ENCODE measurements at places on chromosomes 1 and 21.
A peak's percentile ranks its signal among the peaks of the same experiment; 100 is the strongest.

GRCh38 chr1:214537219-214537618, 14.2 kb downstream of the PTPN14 start:
- no peak for DNase-seq

- no peak for DNase-seq
Measured at GRCh38 chr1:180247061-180247460, 17.0 kb downstream of the LHX4 start.

GRCh38 chr1:38743184-38743583, 116.4 kb downstream of the RRAGC start:
- DNase-seq = no peak

DNA sequence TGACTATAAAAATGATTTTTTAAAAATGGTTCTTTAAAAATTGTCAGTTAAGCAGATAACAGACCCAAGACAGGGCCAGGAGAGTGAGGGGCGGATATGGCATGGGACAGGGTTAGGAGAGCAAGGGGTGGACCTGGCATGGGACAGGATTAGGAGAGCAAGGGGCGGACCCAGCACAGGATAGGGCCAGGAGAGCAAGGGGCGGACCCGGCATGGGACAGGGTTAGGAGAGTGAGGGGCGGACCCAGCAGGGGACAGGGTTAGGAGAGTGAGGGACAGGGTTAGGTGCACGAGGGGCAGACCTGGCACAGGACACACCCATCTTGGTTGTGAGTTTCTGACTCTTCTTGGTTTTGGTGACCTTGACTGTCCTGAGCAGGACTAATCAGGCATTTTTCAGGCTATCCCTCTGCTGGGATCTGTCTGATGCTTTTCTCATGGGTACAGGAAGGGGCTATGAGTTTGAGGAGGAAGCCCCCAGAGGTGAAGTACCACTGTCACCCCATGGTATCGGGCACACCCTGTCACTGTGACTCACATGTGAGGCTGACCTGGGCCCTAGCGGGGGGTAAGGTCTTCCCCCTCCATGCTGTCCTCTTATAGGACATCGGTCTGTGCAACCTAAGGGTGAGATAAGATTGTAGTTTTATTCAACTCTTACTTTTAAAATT, 159.0 kb upstream of the COL6A1 start:
- DNase-seq = no peak

DNA sequence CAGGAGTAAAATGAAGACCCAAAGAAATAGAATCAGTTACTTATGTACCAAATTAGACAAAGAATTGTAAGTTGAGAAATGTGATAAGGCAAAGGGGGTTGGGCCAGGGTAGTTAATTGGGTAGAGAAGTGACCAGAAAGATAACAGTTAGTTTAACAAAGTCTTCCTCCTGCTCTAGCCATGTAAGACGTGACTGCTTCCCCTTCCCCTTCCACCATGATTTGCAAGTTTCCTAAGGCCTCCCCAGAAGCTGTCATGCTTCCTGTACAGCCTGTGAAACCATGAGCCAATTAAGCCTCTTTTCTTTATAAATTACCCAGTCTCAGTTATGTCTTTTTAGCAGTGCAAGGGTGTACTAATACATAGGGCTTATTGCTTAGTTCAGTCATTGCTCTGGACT, 142.0 kb upstream of the PDE4B start:
- no peak for DNase-seq

GRCh38 chr1:81021134-81021533, 779.6 kb upstream of the ADGRL2 start:
- DNase-seq = no peak

DNA sequence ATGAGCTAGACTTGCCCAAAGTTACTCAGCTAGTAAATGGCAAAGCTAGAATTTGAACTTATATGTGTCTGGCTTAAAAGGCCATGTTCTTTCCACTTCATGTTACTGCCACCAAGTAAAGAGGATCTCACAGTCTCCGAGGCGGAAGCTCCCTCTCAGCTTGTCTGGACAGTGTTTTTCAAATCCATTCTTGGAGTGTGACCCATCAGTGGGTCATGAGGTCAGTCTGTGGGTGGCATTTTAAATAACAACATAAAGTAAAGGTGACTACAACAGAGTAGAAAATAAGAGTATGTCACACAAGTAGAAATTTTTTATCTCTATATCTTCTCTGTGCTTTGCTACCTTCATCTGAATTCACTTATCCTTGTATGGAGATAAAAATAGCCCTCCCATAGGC, 3.2 kb upstream of the HMGB4 start:
- no peak for DNase-seq

GRCh38 chr1:165371588-165372225, 15.2 kb upstream of the LMX1A start:
- DNase-seq = no peak

- no peak for DNase-seq
Measured at GRCh38 chr1:206554211-206554610, 46.9 kb downstream of the RASSF5 start.

DNA sequence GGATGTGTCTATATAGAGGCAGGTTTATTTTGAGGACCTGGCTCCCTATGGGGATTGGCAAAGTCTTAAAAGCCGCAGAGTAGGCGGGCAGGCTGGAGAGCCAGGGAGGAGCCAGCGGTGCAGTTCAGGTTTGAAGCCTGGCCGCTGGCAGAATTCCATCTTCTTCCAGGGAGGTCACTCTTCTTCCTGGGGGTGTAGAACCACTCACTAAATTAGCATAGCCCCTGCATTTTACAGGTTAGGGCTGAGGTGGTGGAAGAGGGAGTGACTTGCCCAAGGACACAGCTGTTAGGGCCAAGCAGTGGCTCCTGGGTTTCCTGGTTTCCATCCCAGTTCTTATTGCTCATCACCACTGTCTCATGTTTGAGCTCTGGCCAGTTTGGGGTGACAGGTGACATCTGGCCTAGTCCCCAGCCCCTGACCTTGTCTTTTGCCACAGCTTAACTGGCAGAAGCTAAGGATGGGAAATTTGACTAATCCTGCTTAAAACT, 1.4 kb downstream of the PINK1 start:
- no peak for DNase-seq

DNA sequence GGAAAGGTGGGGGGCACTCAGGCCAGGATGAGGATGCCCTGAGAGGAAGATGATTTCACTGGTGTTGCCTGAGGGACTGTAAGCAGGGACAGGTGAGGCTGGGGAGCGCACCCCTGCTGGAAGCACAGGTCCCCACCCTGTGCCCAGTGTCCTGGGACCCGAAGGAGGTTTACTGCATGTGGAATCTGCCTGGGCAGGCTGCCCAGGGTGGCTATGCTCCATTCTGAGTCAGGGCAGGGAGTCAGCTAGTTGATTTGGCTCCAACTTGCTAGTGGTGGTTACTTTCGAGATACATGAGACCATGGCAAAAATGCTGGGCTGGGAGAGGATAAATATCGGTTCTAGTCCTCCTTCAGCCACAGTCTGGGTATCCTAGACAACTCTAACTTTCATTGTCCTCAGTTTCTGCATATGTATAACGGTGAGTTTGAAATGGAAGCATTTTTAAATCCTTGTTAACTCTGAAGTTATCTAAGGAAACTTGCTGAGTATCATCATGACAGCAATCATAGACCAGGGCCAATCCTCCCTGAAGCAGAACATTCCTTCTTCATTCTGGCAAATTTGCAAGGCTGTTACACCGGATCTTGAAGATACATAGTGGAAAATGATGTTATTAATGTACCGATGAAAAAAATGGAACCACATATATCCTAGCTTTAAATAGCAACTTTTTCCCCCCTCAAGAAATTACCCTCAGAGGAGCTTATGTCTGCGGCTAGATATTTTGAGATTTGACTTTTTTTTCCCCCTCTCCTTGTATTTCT, 7.7 kb downstream of the TLR5 start:
- DNase-seq = peak; percentile 79

DNA sequence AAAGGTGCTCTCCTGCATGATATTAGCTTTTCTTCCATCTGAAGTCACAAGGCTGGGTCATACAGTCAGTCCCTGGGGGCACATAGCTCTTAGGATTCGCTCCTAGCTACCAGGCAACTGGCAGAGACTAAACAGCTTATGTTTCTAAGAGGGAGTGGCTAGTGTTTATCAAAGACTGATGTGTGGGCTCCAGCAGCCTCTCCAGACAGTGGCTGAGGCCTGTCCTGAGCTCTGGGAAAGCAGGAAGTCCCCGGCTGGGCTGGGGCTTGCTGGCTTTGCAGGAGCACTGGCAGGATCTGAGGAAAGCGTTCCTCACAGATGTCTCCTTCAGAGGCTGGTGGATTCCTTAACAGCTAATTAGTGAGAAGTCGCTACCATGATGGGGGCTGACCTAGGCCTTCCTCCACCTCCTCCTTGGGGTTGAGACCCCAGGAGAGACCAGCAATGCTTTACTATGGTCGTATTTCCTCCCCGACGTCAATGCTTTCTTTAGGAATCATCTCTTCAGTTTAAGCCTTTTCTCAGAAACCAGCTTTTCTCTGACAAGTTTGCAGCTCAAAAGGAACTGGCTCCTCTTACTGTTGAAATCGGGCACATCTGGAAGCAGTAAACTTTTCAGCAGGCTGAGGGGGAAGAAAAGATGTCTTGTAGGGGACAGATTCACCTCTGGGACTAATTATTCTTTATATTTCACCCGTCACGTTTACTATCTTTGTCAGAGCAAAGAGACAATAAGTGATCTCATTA, 33.5 kb upstream of the HHAT start:
- DNase-seq = peak; percentile 81

- no peak for DNase-seq
Measured at GRCh38 chr1:245873068-245873467, 634.0 kb downstream of the SMYD3 start.

DNA sequence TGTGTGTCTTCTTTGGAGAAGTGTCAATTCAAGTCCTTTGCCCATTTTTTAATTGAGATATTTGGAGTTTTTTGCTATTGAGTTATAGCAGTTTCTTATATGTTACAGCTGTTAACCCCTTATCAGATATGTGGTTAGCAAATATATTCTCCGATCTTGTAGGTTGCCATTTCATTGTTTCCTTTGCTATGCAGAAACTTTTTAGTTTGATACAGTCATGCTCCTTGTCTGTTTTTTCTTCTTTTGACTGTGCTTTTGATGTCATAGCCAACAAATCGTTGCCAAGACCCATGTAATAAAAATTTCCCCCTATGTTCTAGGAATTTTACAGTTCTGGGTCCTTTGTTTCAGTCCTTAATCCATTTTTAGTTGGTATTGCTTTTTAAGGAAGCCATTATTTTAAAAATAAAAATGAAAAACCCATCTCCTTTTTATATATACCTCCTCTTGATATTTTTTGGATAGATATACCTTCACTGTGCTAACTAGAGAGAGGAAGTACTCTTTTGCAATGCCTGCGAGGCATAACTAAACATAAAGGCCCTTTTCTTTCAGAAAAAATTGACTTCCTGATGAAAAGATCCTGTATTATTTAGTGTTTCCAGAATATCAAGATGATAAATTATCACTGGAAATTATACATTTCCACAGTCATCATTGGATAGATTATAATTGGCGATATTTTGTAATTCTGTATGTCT, 127.8 kb downstream of the HS2ST1 start:
- DNase-seq = no peak

- DNase-seq = no peak
Measured at GRCh38 chr1:109598655-109599054, 20.8 kb downstream of the GNAT2 start.

DNA sequence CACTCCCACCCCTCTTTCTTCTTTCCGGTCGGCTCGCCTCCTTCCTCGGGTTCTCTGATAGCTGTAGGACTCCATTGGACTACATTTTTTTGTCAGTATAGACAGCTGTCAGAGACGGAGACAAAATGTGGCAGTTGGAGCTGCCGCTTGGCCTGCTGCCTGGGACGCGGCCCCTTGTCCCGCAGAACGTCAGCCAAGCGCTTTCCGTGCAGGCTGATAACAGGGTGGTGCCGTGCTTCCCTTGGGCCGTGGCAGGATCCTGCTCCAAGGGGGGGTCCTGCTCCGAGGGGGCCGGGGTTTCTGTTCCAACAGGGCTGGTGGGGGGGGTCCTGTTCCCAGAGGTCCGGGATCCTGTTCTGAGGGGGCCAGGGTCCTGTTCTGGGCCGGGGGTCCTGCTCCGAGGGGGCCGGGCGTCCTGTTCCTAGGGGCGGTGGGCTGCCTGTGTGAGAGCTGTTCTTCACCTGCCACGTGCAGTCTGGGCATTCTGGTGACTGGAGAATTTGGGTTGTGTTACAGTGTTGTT, 4.9 kb downstream of the SKI start:
- peak; percentile 77 for DNase-seq

DNA sequence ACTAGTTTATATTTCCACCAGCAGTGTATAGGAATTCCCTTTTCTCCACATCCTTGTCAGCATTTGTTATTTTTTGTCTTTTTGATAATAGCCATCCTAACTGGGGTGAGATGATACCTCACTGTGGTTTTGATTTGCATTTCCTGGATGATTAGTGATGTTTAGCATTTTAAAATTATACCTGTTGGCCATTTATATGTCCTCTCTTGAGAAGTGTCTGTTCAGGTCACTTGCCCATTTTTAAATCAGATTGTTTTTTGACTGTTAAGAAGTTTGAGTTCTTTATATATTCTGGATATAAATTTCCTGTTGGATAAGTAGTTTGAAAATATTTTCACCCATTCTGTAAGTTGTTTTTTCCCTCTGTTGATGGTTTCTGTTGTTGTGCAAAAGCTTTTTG, 31.0 kb upstream of the PM20D1 start:
- DNase-seq = no peak

DNA sequence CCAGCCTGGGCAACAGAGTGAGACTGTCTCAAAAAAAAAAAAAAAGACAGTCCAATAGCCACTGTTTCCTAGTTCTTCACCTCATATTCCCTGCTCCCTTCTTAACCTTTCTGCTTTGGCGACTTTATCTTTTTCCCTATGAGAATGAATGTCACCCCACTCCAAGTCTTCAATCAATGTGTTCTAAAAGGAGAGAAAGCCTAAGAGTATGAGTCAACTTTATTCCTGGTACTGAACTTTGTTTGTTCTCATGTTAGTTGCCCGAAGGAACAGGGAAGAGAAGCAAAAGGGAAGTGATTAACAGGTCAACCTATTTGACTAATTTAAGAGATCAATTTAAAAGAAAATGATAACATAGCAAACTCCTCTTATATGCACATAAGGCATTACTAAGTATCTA, 39.9 kb upstream of the SLC16A1 start:
- DNase-seq = no peak

- DNase-seq = no peak
Measured at GRCh38 chr1:12467570-12468286, 150.3 kb downstream of the DHRS3 start.

DNA sequence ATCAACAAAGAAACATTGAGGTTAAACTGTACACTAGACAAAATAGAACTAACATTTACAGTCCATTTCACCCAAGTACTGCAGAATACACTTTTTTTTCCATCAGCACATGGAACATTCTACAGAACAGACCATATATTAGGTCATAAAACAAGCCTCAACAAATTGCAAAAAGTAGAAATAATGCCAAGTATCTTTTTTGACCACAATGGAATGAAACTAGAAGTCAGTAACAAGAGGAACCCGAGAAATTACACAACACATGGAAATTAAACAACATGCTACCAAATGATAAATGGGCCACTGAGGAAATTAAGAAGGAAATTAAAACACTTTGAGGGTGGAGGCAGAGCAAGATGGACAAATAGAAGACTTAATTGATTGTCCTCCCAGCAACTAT, 8.4 kb upstream of the C1orf185 start:
- DNase-seq = no peak

GRCh38 chr1:180239145-180240096, 9.4 kb downstream of the LHX4 start:
- no peak for DNase-seq
